ENCODE measurements at places on chromosomes 13 and 19.

- H3K36me3 ChIP-seq, result no peaks in the 10 kb centered on the region
- no peak overlapping the region for H3K27ac ChIP-seq
- DNase-seq, result no peak
- no peak overlapping the region for H3K4me3 ChIP-seq
- H3K4me1 ChIP-seq, result peaks cover 7% of the 10 kb centered on the region
Measured at GRCh38 chr19:35281303-35281702, 1.0 kb upstream of the HAMP start.

DNA sequence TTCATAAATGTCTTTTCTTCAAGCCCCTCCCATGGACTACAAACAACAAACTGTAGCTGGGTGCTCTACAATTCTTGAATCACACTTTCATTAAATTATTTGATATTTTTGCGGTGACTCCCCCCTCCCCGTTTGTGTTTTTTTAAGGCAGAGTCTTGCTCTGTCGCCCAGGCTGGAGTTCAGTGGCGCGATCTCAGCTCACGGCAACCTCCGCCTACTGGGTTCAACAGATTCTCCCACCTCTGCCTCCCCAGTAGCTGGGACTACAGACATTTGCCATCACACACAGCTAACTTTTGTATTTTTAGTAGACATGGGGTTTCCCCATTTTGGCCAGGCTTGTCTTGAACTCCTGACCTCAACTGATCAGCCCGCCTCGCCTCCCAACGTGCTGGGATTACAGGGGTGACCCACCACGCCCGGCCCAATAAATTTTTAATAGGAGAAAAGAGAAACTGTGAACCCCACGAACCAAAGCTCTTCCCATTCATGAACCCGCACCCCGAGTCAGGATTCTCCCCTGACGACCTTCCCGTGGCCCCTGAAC lies 703 bp downstream of the ZNF506 start:
- H3K4me3 ChIP-seq, result peak overlapping the region; percentile 99
- DNase-seq, result no peak
- H3K27me3 ChIP-seq, result no peaks in the 10 kb centered on the region
- peaks cover 65% of the 10 kb centered on the region for H3K4me1 ChIP-seq
- peak overlapping the region; percentile 97 for H3K27ac ChIP-seq
- peaks cover 58% of the 10 kb centered on the region for H3K36me3 ChIP-seq

GRCh38 chr19:7970716-7971448 lies 27.4 kb upstream of the TIMM44 start:
- H3K27ac ChIP-seq, result no peak overlapping the region
- H3K4me1 ChIP-seq, result no peaks in the 10 kb centered on the region
- H3K27me3 ChIP-seq, result no peaks in the 10 kb centered on the region
- DNase-seq, result peak; percentile 36

GRCh38 chr13:96388598-96388997 lies 298.7 kb downstream of the HS6ST3 start:
- no peaks in the 10 kb centered on the region for H3K36me3 ChIP-seq
- no peaks in the 10 kb centered on the region for H3K4me1 ChIP-seq
- no peaks in the 10 kb centered on the region for H3K27me3 ChIP-seq
- no peak overlapping the region for H3K4me3 ChIP-seq
- DNase-seq, result no peak

DNA sequence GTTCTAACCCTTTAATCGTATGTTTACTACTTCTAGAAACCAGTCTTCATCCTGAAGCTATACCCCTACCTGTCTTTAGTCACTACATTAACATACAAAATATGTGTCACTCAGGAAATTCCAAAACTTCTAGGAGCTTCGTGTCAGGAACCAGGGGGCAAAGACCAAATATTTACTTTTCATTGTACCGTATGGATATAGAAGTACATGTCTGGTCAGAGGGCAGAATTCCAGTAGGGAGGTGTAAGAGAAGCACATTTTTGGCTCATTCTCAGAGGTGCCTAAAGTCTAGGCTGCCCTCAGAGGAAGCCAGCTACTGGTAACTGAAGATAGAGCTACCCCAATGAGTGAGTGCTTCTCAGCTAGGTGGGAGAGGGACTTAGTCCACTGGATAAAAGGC lies 320.7 kb downstream of the DIAPH3 start:
- no peak overlapping the region for H3K4me3 ChIP-seq
- no peak for DNase-seq
- H3K27me3 ChIP-seq, result no peaks in the 10 kb centered on the region
- no peak overlapping the region for H3K27ac ChIP-seq
- H3K36me3 ChIP-seq, result no peaks in the 10 kb centered on the region
- H3K4me1 ChIP-seq, result no peaks in the 10 kb centered on the region

GRCh38 chr19:15358918-15359317 lies 20.7 kb downstream of the AKAP8 start:
- no peak for DNase-seq
- H3K27me3 ChIP-seq, result no peaks in the 10 kb centered on the region
- no peaks in the 10 kb centered on the region for H3K4me1 ChIP-seq
- peaks cover 59% of the 10 kb centered on the region for H3K36me3 ChIP-seq
- H3K4me3 ChIP-seq, result no peak overlapping the region

DNA sequence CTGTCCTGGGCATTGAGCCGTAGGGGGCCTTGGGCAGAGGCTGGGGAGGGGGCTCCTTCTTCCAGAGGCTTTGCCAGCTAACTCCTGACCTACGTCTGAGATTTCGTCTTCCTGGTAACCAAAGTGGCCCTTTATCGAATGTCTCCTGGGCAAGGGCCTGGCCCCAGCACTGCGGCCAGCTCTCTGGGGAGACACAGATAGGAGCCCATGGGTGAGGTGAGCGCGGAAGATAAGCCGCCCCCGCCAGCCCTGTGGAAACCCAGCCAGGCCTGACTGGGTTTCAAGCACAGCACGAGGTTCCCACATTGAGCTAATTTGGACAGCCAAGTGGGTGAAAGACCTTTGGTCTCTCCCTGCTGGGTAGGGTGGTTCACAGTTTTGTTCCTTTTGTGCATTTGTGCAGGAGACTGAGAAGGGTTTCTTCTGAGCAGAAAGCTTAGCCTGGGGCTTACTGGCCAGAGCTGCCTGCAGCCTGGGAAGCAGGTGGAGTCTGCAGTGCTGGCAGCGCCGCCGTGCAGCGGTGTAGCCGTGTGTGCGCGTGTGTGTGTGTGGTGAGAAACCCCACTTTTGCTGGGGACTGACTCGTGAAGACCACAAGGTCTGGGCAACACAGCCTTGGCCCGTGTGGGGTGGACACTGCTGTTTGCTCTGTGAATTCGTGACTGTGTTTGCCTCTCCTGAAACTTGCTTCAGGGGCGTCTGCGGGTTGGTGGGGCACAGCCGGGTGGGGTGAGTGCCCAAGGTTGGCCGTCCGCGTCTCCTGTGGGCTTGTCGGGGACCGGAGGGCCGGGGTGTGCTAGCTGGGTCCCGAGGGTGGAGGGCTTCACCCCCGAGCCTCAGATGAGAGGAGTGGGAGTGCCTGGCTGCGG lies 2.5 kb downstream of the BSG start:
- no peak for DNase-seq
- H3K36me3 ChIP-seq, result peaks cover 11% of the 10 kb centered on the region
- peak overlapping the region; percentile 39 for H3K27ac ChIP-seq
- H3K4me1 ChIP-seq, result peaks cover 40% of the 10 kb centered on the region
- peak overlapping the region; percentile 94 for H3K4me3 ChIP-seq
- H3K27me3 ChIP-seq, result peaks cover 5% of the 10 kb centered on the region

- peaks cover 38% of the 10 kb centered on the region for H3K4me1 ChIP-seq
- peak overlapping the region; percentile 29 for H3K27ac ChIP-seq
- peaks cover 20% of the 10 kb centered on the region for H3K36me3 ChIP-seq
- DNase-seq, result no peak
Measured at GRCh38 chr19:13831537-13832467, 36.6 kb downstream of the ZSWIM4 start.

- H3K36me3 ChIP-seq, result peaks cover 20% of the 10 kb centered on the region
- H3K27me3 ChIP-seq, result no peaks in the 10 kb centered on the region
- H3K4me3 ChIP-seq, result no peak overlapping the region
- H3K27ac ChIP-seq, result no peak overlapping the region
- DNase-seq, result no peak
Measured at GRCh38 chr19:53019684-53020083, 6.0 kb downstream of the ERVV-1 start.

DNA sequence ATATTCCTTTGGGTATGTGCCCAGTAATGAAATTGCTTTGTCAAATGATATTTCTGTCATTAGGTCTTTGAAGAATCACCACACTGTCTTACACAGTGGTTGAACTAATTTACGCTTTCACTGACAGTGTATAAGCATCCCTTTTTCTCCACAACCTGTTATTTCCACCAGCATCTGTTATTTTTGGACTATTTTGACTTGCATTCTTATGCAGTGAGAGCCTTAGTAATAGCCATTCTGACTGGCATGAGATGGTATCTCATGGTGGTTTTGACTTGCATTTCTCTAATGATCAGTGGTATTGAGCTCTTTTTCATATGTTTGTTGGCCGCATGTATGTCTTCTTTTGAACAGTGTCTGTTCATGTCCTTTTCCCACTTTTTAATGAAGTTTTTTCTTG lies 92.0 kb upstream of the SPATA13 start:
- H3K36me3 ChIP-seq, result no peaks in the 10 kb centered on the region
- peaks cover 12% of the 10 kb centered on the region for H3K4me1 ChIP-seq
- no peaks in the 10 kb centered on the region for H3K27me3 ChIP-seq
- no peak for DNase-seq

GRCh38 chr19:3474010-3474409 lies 6.3 kb downstream of the SMIM24 start:
- no peak overlapping the region for H3K4me3 ChIP-seq
- no peak for DNase-seq
- no peak overlapping the region for H3K27ac ChIP-seq
- H3K27me3 ChIP-seq, result no peaks in the 10 kb centered on the region
- H3K4me1 ChIP-seq, result peaks cover 8% of the 10 kb centered on the region

DNA sequence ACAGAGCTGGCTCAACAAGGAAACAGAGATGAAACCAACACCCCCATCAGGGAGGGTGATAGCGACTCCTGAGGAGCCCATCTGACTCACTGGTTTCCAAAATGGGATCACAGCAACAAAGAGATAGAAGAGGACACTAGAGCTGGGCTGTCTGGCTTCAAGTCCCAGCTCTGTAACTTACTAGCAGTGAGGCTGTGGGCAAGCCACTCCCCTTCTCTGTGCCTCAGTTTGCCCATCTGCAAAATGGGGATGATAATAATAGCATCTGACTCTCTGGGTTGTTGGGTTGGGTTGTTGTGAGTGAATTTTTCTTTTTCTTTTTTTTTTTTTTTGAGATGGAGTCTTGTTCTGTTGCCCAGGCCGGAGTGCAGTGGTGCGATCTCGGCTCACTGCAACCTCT lies 14.3 kb downstream of the IGSF23 start:
- no peaks in the 10 kb centered on the region for H3K36me3 ChIP-seq
- no peak overlapping the region for H3K4me3 ChIP-seq
- no peak overlapping the region for H3K27ac ChIP-seq
- no peaks in the 10 kb centered on the region for H3K4me1 ChIP-seq

GRCh38 chr13:64985075-64985474 lies 2245.1 kb downstream of the PCDH9 start:
- H3K27ac ChIP-seq, result no peak overlapping the region
- no peak for DNase-seq
- H3K36me3 ChIP-seq, result no peaks in the 10 kb centered on the region
- no peaks in the 10 kb centered on the region for H3K4me1 ChIP-seq

- DNase-seq, result peak; percentile 65
- no peak overlapping the region for H3K27ac ChIP-seq
- H3K4me3 ChIP-seq, result no peak overlapping the region
- H3K27me3 ChIP-seq, result peaks cover 3% of the 10 kb centered on the region
- H3K36me3 ChIP-seq, result no peaks in the 10 kb centered on the region
Measured at GRCh38 chr13:26872525-26873385, 112.2 kb upstream of the GPR12 start.

GRCh38 chr19:4991996-4992698 lies 23.2 kb downstream of the KDM4B start:
- H3K4me3 ChIP-seq, result no peak overlapping the region
- peaks cover 12% of the 10 kb centered on the region for H3K4me1 ChIP-seq
- no peak overlapping the region for H3K27ac ChIP-seq
- no peak for DNase-seq
- H3K36me3 ChIP-seq, result peaks cover 12% of the 10 kb centered on the region
- no peaks in the 10 kb centered on the region for H3K27me3 ChIP-seq

GRCh38 chr13:70253411-70253810 lies 145.2 kb upstream of the KLHL1 start:
- no peak for DNase-seq
- H3K36me3 ChIP-seq, result no peaks in the 10 kb centered on the region
- no peaks in the 10 kb centered on the region for H3K4me1 ChIP-seq
- no peak overlapping the region for H3K27ac ChIP-seq

- H3K27ac ChIP-seq, result peak overlapping the region; percentile 69
- peaks cover 46% of the 10 kb centered on the region for H3K4me1 ChIP-seq
- H3K36me3 ChIP-seq, result no peaks in the 10 kb centered on the region
- no peaks in the 10 kb centered on the region for H3K27me3 ChIP-seq
- DNase-seq, result peak; percentile 56
Measured at GRCh38 chr13:51534041-51534817, 50.0 kb upstream of the WDFY2 start.

- peaks cover 11% of the 10 kb centered on the region for H3K4me1 ChIP-seq
- H3K4me3 ChIP-seq, result no peak overlapping the region
- H3K36me3 ChIP-seq, result no peaks in the 10 kb centered on the region
- no peak overlapping the region for H3K27ac ChIP-seq
- no peak for DNase-seq
Measured at GRCh38 chr19:32814624-32815023, 54.9 kb downstream of the SLC7A9 start.

DNA sequence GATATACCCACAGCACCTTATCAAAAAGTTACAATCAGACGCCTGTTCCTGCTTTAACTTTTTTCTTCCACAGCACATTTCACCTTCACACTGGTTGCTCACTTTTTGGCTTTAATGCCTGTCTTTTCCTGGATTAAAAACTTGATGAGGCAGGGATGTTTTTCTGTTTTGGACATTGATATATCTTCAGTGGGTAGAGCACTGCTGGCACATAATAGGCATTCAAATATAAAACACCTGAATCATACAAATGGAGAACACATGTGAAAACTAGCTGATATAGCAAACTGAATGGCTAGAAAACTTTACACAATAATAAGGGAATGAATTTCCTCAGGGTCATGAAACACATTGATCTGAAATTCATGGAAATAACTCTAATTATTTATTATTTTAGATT lies 65.6 kb downstream of the STARD13 start:
- no peaks in the 10 kb centered on the region for H3K36me3 ChIP-seq
- H3K4me1 ChIP-seq, result no peaks in the 10 kb centered on the region
- no peak for DNase-seq

DNA sequence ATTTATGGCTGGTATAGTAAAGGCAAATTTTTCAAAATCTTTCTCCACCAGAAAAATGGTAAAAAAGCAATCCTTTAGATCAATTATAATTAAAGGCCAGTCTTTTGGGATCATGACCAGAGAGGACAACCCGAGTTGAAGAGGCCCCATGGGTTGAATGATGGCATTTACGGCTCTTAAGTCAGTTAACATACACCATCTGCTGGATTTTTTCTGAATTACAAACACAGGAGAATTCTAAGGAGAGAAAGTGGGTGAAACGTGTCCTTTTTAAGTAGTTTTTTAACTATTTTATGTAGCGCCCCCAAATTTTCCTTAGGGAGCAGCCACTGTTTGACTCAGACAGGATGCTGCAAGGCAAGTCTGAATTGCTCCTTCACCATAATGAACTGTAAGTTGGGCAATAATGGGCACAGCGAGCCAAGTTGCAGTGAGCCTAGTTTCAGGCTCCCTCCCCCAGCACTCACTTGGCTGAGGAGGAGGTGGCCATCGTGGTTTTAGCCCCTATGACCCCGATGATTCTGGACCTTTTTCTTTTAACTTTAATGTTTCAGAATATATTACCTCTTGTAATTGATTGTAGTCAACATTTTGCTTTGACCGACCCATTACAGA lies 13.6 kb upstream of the ZNF611 start:
- H3K4me1 ChIP-seq, result no peaks in the 10 kb centered on the region
- no peak overlapping the region for H3K27ac ChIP-seq
- no peaks in the 10 kb centered on the region for H3K27me3 ChIP-seq
- H3K36me3 ChIP-seq, result no peaks in the 10 kb centered on the region
- H3K4me3 ChIP-seq, result no peak overlapping the region

- peaks cover 4% of the 10 kb centered on the region for H3K36me3 ChIP-seq
- no peak overlapping the region for H3K4me3 ChIP-seq
- H3K27me3 ChIP-seq, result peaks cover 14% of the 10 kb centered on the region
Measured at GRCh38 chr13:33033986-33034385, 17.8 kb downstream of the KL start.

Measured in activated naive CD8-positive, alpha-beta T cell treated with anti-CD3 and anti-CD28 coated beads, Interleukin-2, amount 50 U/mL, for 24 hours (primary cell).